ENCODE measurements at places on chromosomes 3 and 15. TPM values are rescaled to one million over a fixed set of nuclear protein-coding genes. Genes with fewer than 3 reads are reported as not detected.

The PODXL2 gene
- total RNA-seq = not detected

The CPNE4 gene
- not detected for total RNA-seq

The ACP3 gene
- total RNA-seq = 5.6 TPM

The CD200R1 gene
- total RNA-seq = 5.7 TPM

The POC1A gene
- total RNA-seq = 1.1 TPM

The ENTPD3 gene
- 0.88 TPM for total RNA-seq

The TNFAIP8L3 gene
- total RNA-seq = 20.0 TPM

The MITF gene
- 18.2 TPM for total RNA-seq

The LARP6 gene
- total RNA-seq = 59.4 TPM

The GPR15 gene
- total RNA-seq = not detected

The DUOXA2 gene
- not detected for total RNA-seq

The IGDCC3 gene
- total RNA-seq = not detected

The LSG1 gene
- 7.9 TPM for total RNA-seq

The PLA2G4E gene
- total RNA-seq = not detected

The TMEM108 gene
- 3.2 TPM for total RNA-seq

The PDZRN3 gene
- 92.6 TPM for total RNA-seq

The SPINT1 gene
- not detected for total RNA-seq

The ESYT3 gene
- total RNA-seq = 5.6 TPM

The MOBP gene
- not detected for total RNA-seq

The SLC49A4 gene
- total RNA-seq = 9.7 TPM

The ASB14 gene
- total RNA-seq = 0.28 TPM

The CCDC80 gene
- total RNA-seq = 95.6 TPM

The VPS33B gene
- 12.6 TPM for total RNA-seq

The MTHFS gene
- 7.4 TPM for total RNA-seq

The TICRR gene
- not detected for total RNA-seq

The DNAH12 gene
- total RNA-seq = 4.4 TPM

The HYAL2 gene
- 112 TPM for total RNA-seq

The C2CD4A gene
- not detected for total RNA-seq

The SNX33 gene
- total RNA-seq = 41.2 TPM

The TFDP2 gene
- total RNA-seq = 18.2 TPM

The CILP gene
- 15.8 TPM for total RNA-seq

The REC114 gene
- not detected for total RNA-seq

The FOXB1 gene
- total RNA-seq = not detected

The INKA1 gene
- total RNA-seq = 3.8 TPM

The POPDC2 gene
- total RNA-seq = 6.2 TPM

The DPH6 gene
- 19.0 TPM for total RNA-seq

The FRMD5 gene
- not detected for total RNA-seq

The ARNT2 gene
- 0.26 TPM for total RNA-seq

The FBXW12 gene
- total RNA-seq = 0.55 TPM

The IL20RB gene
- 2.6 TPM for total RNA-seq

The GPR176 gene
- 5.6 TPM for total RNA-seq

The TUSC7 gene
- not detected for total RNA-seq

The NANOGP8 gene
- not detected for total RNA-seq

The ATP13A4 gene
- not detected for total RNA-seq

The MRPS25 gene
- total RNA-seq = 6.2 TPM

The LRRC2 gene
- total RNA-seq = 1.0 TPM

The DPPA4 gene
- total RNA-seq = not detected

The KNG1 gene
- total RNA-seq = not detected

The PLSCR4 gene
- total RNA-seq = 107 TPM

The ATR gene
- total RNA-seq = 50.5 TPM

The EXD1 gene
- not detected for total RNA-seq

The IGF2BP2 gene
- total RNA-seq = 11.5 TPM

The SEC61A1 gene
- total RNA-seq = 197 TPM

The GRAMD1C gene
- total RNA-seq = 10.3 TPM

The UBE2E2 gene
- 5.3 TPM for total RNA-seq

The TNIK gene
- 1.5 TPM for total RNA-seq

Measured in uterus (tissue), 4 donors.